Ascending aorta (tissue), 2 donors: ENCODE measurements at places on chromosomes 2 and 18.

- no peaks in the 10 kb centered on the region for H3K4me1 ChIP-seq
- H3K36me3 ChIP-seq: no peaks in the 10 kb centered on the region
- H3K27ac ChIP-seq: no peak overlapping the region
- DNase-seq: no peak
- no peak overlapping the region for H3K4me3 ChIP-seq
Observed at GRCh38 chr18:54381640-54382039, 23.9 kb downstream of the C18orf54 start.

DNA sequence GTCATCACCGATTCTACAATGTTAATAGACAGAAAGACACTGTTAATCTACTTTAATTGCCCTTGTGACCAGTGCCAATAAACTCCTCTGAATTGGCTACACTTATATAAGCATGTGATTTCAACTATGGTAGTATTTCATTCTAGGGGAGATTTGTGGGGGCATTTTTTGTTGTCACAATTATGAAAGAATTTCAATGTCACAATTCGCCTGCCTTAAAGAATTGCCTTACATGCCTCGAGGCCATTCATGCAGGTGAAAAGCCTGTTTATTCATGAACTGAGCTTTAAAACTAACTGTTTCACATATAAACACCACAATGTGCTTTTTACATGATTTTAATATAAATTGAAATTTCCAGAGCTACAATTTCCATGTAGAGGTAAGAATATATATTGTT is 162.8 kb downstream of the GCA start:
- no peaks in the 10 kb centered on the region for H3K4me1 ChIP-seq
- H3K4me3 ChIP-seq: no peak overlapping the region
- no peak for DNase-seq
- H3K36me3 ChIP-seq: no peaks in the 10 kb centered on the region
- H3K27me3 ChIP-seq: no peaks in the 10 kb centered on the region
- H3K27ac ChIP-seq: no peak overlapping the region

- no peak for DNase-seq
- H3K4me1 ChIP-seq: no peaks in the 10 kb centered on the region
- no peaks in the 10 kb centered on the region for H3K27me3 ChIP-seq
- H3K27ac ChIP-seq: no peak overlapping the region
- H3K36me3 ChIP-seq: no peaks in the 10 kb centered on the region
- no peak overlapping the region for H3K4me3 ChIP-seq
Observed at GRCh38 chr2:95389245-95390119, 13.0 kb upstream of the FAHD2A start.

DNA sequence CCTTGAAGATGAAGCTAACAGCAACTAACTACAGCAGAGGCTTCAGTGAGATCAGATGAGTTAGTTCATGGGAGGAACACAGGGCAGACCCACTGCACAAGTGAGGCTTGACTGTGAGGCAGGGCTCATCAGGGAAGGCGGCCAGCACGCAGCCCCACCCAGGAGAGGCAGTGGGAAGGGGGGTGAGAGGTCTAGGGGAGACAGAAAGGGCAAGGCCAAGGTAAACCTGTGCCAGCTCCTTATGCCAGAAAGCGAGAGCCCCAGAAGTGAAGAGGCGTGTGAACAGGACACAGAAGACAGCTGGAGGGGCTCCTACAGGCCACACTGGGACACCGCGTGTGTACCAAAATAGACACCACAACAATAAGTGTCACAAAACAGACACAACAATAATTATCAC is 48.6 kb downstream of the ANO7 start:
- peaks cover 97% of the 10 kb centered on the region for H3K36me3 ChIP-seq
- no peaks in the 10 kb centered on the region for H3K27me3 ChIP-seq
- no peak overlapping the region for H3K27ac ChIP-seq
- H3K4me3 ChIP-seq: no peak overlapping the region
- DNase-seq: no peak

DNA sequence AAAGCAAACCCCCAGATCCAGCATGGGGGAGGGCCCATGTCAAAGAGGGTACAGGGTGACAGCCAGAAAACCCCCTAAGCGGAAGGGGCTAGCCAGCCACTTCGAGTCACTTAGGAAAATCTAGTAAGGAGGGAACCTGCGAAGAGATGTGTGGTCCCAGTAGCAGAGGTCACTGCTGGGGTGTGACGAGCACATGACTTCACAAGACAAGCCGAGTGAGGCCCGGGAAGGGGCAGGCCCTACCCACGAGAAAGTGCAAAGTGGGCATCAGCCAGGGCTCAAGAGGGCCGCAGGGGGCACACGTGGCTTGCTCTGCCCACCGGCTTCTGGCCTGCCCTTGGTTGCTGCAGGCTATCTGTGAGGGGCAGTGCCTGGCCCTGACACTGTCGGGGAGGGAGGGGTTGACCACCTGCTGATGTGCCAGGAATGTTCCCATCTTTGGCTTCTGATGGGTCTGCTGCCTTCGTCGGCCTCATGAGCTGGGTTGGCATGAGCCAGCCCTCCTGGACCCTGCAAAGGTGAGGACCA is 11.5 kb downstream of the ODC1 start:
- H3K27me3 ChIP-seq: no peaks in the 10 kb centered on the region
- H3K4me3 ChIP-seq: no peak overlapping the region
- peaks cover 21% of the 10 kb centered on the region for H3K36me3 ChIP-seq
- H3K27ac ChIP-seq: no peak overlapping the region
- DNase-seq: no peak

DNA sequence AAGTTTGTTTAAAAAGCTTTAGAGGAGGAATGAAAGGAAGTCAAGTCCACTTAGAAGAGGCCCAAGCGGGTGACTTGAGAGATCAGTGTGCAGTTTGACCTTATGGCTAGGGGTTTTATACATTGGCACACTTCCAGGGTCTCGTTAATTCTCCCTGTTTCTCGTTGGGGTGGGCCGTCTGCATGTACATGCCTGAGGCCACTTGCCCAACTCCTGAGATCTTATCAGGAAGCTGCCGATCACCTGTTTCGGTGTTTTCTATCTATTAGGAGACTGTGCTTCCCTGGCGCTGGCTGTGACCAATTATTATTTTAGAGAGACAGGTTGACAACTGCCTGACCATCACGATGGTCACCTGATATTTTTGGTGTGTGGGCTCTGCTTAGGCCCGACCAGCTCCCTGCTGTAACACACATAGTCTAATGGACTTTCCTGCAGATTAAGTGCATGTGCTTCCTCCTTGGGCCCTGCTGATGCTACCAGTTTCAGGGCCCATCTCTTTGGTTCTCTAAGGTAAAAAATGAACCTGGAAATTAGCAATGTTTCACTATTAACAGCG is 31.0 kb upstream of the MSH6 start:
- DNase-seq: no peak
- H3K4me1 ChIP-seq: no peaks in the 10 kb centered on the region
- no peaks in the 10 kb centered on the region for H3K27me3 ChIP-seq
- no peak overlapping the region for H3K27ac ChIP-seq
- no peaks in the 10 kb centered on the region for H3K36me3 ChIP-seq

- H3K36me3 ChIP-seq: no peaks in the 10 kb centered on the region
- H3K27ac ChIP-seq: no peak overlapping the region
- no peaks in the 10 kb centered on the region for H3K4me1 ChIP-seq
- no peaks in the 10 kb centered on the region for H3K27me3 ChIP-seq
- DNase-seq: no peak
Observed at GRCh38 chr18:66916834-66917233, 312.9 kb upstream of the CDH19 start.

DNA sequence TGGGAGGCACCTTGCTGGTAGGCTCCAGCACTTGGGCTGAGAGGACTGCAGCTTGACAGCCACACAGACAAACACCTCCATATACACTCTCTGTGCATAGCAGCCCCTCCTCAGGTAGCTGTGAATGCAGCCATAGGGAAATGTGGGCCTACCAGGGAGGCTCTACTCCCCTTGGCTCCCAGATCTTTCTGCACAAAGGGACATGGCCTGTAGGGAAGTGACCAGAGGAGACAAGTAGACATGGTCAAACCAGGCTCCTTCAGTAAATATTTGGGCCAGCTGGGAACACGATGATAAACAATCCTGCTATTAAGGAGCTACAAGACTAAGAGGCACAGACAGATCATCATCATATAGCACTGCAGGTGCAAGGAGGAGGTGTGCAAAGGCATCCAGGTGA is 35.9 kb upstream of the PDCL3 start:
- no peaks in the 10 kb centered on the region for H3K4me1 ChIP-seq
- no peak overlapping the region for H3K4me3 ChIP-seq
- no peak for DNase-seq

DNA sequence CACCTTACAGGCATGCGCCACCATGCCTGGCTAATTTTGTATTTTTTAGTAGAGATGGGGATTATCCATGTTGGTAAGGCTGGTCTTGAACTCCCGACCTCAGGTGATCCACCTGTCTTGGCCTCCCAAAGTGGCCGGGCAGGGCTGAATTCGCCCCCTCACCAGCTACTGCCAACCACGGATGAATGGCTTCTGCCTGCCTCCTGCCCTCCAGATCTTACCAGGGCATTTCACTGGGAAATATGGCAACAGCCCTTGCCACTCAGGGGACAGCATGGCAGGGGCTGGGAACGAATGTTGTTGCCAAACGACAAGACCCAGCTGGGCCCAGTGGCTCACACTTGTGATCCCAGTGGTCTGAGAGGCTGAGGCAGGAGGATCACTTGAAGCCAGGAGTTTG is 1.8 kb upstream of the ALPP start:
- H3K4me3 ChIP-seq: no peak overlapping the region
- DNase-seq: no peak
- no peaks in the 10 kb centered on the region for H3K36me3 ChIP-seq
- no peak overlapping the region for H3K27ac ChIP-seq
- H3K27me3 ChIP-seq: peaks cover 3% of the 10 kb centered on the region
- H3K4me1 ChIP-seq: no peaks in the 10 kb centered on the region
